ENCODE measurements at places on chromosomes 11 and 22. TPM values are rescaled to one million over a fixed set of nuclear protein-coding genes. Genes with fewer than 3 reads are reported as not detected.

The TEX54 gene
- total RNA-seq, result not detected

The TRIM77 gene
- total RNA-seq, result not detected

The ZNF202 gene
- total RNA-seq, result 8.3 TPM

The SAA2 gene
- 0.47 TPM for total RNA-seq

The POU2F3 gene
- not detected for total RNA-seq

The APLNR gene
- total RNA-seq, result 3.4 TPM

The PANX3 gene
- total RNA-seq, result not detected

The OR8K1 gene
- total RNA-seq, result not detected

The OR51B4 gene
- total RNA-seq, result not detected

The VWA5A gene
- total RNA-seq, result 7.2 TPM

The HORMAD2 gene
- total RNA-seq, result not detected

The KRTAP5-2 gene
- total RNA-seq, result not detected

The C11orf21 gene
- not detected for total RNA-seq

The DDI1 gene
- not detected for total RNA-seq

The P2RY6 gene
- total RNA-seq, result not detected

The TNRC6B gene
- total RNA-seq, result 14.6 TPM

The APOA5 gene
- total RNA-seq, result not detected
